Left colon (tissue), 2 donors: ENCODE measurements at places on chromosomes 13 and 19. TPM values are rescaled to one million over a fixed set of nuclear protein-coding genes. Genes with fewer than 3 reads are reported as not detected.

THSD1 gene
- total RNA-seq: 1.2 TPM

CEACAM6 gene
- total RNA-seq: 485 TPM

WASF3 gene
- total RNA-seq: 3.1 TPM

WDR87 gene
- not detected for total RNA-seq

ZSCAN4 gene
- total RNA-seq: not detected

CRB3 gene
- 106 TPM for total RNA-seq

NPAS1 gene
- total RNA-seq: 1.6 TPM

ZNF793 gene
- total RNA-seq: 2.6 TPM

UNC13A gene
- total RNA-seq: 0.28 TPM

NLRP9 gene
- not detected for total RNA-seq

C1QTNF9B gene
- not detected for total RNA-seq

PCDH20 gene
- 4.7 TPM for total RNA-seq

FGF14 gene
- 0.92 TPM for total RNA-seq

APLP1 gene
- 1.8 TPM for total RNA-seq

SCEL gene
- 1.9 TPM for total RNA-seq

IGSF23 gene
- total RNA-seq: not detected

KIR2DL1 gene
- not detected for total RNA-seq

KLC3 gene
- total RNA-seq: not detected

OLFM4 gene
- 235 TPM for total RNA-seq

NLRP5 gene
- not detected for total RNA-seq

ATP4A gene
- total RNA-seq: not detected

PRR19 gene
- total RNA-seq: 0.50 TPM

CALR3 gene
- not detected for total RNA-seq

PRR22 gene
- total RNA-seq: 4.5 TPM

FCER2 gene
- 0.27 TPM for total RNA-seq

OR7D2 gene
- total RNA-seq: not detected

FXYD1 gene
- total RNA-seq: 30.3 TPM
